ENCODE measurements at places on chromosomes 1 and 21.

GRCh38 chr1:224175617-224176016, 7.4 kb upstream of the DEGS1 start:
- DNase-seq: no peak

GRCh38 chr1:209305221-209305954, 278.1 kb upstream of the CAMK1G start:
- no peak for DNase-seq

DNA sequence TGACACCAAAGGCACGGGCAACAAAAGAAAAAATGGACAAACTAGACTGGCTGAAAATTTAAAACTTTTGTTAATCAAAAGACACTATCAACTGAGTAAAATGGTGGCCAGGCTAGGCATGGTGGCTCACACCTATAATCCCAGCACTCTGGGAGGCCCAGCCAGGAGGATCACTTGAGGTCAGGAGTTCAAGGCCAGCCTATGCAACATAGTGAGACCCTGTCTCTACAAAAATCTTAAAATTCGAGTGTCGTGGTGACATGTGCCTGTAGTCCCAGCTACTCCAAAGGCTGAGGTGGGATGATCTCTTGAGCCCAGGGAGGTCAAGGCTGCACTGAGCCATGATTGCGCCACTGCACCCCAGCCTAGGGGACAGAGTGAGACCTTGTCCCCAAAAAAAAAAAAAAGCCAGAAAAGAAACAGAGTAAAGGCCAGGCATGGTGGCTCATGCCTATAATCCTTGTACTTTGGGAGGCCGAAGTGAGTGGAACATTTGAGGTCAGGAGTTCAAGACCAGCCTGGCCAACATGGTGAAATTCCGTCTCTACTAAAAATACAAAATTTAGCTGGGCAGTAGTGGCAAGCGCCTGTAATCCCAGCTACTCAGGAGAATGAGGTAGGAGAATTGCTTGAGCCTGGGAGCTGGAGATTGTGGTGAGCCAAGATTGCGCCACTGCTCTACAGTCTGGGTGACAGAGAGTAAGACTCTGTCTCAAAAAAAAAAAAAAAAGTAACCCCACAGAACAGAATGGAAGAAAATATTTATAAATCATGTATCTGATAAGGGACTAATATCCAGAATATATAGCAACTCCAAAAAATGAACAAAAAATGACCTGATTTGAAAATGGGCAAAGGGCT, 8.0 kb downstream of the TUT4 start:
- no peak for DNase-seq

GRCh38 chr1:16171314-16172151, 15.7 kb upstream of the EPHA2 start:
- DNase-seq: no peak

DNA sequence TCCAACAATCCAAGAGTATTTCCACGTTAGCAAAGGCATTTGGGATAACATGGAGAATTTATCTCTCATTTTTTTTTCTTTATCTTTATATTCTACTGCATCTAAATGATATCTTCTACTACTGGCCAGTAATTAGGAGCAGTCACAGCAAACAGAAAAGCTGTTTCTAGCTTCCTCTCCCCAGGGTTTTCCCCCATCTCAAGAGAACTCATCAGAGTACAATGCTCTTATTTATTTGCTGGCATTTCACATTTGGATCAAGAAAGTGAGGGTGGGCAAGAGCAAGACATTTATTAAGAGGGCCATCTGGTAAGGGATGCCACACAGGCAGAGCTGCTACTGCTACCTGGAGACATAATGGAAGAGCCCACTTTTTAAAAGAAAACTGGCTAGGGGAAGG, 368.2 kb downstream of the USH2A start:
- DNase-seq: no peak

DNA sequence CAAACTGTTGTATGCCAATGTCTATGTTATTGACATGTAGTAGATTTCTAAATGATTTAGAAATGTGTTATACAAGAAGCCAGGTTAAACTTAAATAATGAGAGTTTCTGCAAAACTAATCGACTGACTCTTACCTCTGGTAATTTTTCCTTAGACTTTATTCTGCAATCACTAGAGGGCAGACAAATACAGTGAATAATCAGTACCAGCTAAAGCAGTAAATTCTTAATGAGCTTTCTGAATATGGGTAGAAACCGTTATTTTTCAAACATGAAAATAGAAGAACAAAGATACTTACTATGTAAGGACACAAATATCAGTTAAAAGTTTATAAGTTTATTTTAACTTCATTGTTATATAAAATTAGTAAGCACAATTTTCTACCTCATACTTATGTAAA, 97.9 kb upstream of the RGS1 start:
- DNase-seq: no peak

GRCh38 chr1:157725221-157725577, 24.6 kb upstream of the FCRL3 start:
- DNase-seq: no peak

DNA sequence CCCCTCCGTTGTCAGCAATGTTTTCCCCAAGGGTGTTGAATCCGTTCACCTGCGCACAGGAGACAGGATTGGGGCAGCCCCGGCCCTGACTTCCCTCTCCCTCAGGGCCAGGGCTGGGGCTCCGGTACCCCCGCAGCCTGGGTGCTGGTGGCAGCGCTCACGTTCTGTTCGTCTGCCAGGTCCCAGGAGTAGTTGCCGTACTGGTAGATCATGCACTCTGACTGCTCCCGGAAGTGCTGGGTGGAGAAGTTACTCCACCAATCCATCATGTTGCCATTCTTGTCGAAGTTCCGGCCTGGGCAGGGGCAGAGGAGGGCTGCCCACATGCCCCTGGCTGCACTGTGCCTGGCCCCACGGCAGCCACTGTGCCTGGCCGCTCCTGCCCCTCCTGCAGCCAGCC, 6.1 kb downstream of the PRXL2B start:
- no peak for DNase-seq

DNA sequence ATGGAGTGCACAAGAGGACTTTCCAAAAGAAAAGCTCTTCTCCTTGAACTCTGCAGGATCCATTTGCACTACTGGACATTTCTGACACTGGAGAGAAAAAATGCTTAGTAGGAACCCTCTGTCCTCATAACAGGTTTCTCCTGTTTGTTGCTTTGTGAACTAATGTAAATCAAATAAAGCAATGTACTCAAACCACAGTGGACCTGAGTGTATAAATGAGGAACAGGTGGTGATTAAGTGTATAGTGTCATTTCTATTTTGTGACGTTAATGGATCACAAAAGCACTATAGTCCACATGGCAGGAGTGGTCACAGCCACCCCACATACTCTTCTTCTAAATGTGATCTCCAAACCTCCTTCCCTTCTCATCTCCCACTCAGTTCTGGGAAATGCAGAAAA, 268.4 kb upstream of the DUSP10 start:
- DNase-seq: no peak

- DNase-seq: no peak
These were observed 802.8 kb upstream of the CXADR start for GRCh38 chr21:16709866-16710550.

- DNase-seq: no peak
These were observed 54.7 kb upstream of the DNAH14 start for GRCh38 chr1:224874775-224875174.

GRCh38 chr1:94259635-94260289, 22.4 kb upstream of the ARHGAP29 start:
- no peak for DNase-seq

DNA sequence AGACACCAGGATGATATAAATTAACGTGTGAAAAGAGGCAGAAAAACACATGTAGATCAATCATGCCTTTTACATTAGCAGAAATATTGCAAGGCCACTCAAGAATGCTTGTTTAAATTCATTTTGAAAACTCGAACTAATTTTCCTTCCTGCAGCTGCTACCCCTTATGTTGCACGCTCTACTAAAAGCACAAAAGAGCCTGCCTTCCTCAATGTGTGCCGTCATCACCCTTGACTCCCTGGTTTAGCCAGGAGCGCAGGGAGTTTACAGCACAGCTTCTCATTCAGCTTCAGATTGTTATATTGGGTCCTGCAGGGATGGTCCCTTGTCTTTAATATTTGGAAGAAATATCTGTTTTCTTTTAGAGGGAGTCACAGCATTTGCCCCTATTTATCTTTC, 10.1 kb upstream of the ST6GALNAC5 start:
- no peak for DNase-seq

DNA sequence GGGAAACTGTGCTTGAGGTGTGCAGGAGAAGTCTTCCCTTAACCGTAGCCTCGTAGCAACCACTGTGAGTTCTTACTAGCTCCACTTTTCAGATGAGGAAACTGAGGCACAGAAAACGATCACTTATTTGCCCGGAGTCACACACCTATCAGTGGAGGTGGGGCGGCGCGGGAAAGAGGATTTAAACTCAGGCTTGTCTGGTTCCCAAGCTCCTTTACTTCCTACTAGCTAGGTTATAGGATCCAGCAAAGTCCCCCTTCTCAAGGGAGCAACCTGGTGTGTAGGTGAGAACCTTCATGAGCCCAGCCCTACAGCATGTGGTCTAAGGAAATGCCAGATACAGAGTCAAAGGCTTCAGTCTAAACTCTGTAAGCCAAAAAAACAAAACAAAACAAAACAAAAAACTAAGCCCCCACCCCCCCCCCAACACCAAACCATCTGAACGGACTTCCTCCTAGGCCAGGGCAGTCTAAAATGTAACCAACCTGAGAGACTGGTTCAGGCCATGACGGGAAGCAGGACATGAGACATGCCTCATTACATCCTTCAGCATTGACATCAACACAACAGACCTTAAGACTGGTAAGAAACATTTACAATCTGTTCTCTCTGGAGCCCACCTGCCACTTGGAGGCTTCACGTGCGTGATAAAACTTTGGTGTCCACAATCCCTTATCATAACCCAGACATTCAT, 709 bp upstream of the FBXO42 start:
- no peak for DNase-seq

DNA sequence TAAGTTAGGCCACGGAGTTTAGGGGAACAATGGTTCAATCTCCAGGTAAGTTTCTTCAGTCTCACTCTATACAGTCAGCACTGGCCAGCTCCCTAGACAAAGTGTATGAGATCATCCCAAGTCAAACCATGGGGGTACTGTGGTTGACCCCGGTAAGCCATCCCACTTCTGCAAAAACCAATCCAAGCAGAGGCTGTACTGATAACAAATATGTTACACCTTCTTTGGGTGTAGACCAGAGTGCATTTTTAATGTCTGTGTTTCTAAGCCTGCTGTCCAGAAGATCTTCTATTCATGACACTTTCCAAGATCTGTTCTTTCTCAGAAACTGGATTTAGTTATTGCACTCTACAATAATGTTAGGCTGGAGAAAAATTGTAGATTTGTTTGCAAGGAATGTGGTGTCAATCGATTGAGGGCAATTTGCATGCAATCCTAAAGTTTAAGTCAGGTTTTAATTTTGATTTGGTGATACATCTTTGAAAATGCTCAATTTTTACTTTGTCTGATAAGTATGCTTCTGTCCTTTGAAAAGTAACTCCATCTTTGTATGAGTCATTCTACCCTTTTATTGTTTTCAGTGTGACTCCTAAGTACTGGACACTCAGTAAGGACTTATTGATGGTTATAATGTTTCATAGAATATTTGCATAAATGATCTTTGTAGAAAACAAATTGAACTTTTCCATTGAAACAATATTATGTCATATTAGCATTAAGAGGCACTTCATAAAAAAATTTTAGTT, 152.4 kb downstream of the HLX start:
- no peak for DNase-seq

- no peak for DNase-seq
These were observed 41.3 kb downstream of the RPAP2 start for GRCh38 chr1:92340154-92340553.

- no peak for DNase-seq
These were observed 11.0 kb upstream of the CPLANE2 start for GRCh38 chr1:16248007-16248436.

GRCh38 chr1:195970209-195970608, 638.0 kb downstream of the KCNT2 start:
- no peak for DNase-seq

GRCh38 chr21:42495027-42495426, 997 bp downstream of the RSPH1 start:
- no peak for DNase-seq

DNA sequence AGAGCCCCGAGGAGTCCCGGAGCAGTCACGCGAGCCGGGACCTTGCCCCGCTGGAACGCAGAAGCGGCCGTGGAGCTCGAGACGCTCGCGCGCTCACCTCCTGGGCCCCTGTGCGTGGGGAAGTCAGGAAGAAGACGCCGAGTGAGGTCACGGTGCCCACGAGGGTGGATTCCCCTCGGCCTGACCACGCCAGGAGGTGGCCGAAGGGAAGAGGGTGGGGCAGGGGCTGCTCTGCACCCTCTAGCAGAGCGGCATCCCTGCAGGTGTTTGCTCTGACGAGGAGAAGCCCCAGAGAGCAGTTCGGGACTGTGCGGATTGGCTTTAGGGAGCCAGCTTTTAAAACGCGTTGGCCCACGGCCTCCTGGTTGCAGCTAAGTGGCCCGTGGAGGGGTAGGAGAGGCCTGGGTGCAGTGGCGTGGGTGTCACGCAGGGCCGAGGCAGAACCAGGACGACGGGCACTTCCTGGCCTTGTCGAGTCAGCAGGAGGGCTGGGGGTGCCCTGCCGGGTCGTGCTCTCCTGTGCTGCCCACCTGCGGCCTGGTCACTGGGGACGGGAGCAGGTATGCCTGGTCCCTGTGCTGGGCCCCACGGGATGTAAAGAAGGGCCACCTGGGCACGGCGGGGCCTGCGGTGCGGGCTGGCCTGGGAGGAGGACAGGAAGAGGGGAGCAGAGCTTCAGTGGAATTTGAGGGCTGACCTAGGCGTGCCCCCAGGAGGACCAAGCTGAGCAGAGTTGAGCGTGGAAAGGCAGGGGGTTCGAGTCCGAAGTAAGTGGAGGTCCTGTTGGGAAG, 1.0 kb downstream of the PDXK start:
- DNase-seq: no peak

DNA sequence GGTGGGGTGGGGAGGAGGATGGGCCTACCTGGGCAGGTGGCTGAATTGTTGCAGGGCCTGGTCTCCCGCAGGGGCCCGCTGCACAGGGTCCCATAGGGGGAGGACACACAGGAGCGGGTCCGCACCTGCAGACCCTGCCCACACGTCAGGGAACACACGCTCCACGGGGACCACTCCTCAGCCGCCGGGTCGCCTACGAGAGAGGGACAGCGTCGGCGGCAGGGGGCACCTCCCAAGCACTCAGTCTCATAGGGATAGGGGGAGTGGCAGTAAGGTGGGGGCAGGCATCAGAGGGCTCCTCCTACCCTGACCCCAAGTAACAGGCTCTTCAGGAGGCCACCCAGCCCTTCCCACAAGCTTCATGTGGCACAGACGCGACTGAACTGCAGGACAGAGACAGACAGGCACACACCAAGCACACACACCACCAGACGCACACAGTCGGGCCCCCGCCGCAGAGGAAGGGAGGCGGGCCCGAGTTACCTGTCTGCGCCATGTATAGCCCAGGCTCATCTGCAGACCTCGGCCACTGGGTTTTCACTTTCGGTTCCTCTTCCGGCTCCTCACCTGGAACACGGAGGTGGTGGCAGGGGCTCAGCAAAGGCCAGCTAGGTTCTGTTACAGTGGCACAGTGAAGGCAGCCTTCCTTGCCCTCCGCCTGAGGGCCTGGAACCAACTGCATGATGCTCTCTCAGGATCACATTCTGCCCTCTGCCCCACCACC, 19.8 kb downstream of the ADGRB2 start:
- no peak for DNase-seq

GRCh38 chr1:6497215-6497866, 5.9 kb upstream of the PLEKHG5 start:
- DNase-seq: peak; percentile 73

- no peak for DNase-seq
These were observed 17.3 kb upstream of the SERPINC1 start for GRCh38 chr1:173934440-173934839.

Measured in HuH-7.5 (cell line).